ACHN (cell line): ENCODE measurements at places on chromosomes 16 and 17.

GRCh38 chr17:861364-861763, 79.2 kb downstream of the MRM3 start:
- DNase-seq: no peak

DNA sequence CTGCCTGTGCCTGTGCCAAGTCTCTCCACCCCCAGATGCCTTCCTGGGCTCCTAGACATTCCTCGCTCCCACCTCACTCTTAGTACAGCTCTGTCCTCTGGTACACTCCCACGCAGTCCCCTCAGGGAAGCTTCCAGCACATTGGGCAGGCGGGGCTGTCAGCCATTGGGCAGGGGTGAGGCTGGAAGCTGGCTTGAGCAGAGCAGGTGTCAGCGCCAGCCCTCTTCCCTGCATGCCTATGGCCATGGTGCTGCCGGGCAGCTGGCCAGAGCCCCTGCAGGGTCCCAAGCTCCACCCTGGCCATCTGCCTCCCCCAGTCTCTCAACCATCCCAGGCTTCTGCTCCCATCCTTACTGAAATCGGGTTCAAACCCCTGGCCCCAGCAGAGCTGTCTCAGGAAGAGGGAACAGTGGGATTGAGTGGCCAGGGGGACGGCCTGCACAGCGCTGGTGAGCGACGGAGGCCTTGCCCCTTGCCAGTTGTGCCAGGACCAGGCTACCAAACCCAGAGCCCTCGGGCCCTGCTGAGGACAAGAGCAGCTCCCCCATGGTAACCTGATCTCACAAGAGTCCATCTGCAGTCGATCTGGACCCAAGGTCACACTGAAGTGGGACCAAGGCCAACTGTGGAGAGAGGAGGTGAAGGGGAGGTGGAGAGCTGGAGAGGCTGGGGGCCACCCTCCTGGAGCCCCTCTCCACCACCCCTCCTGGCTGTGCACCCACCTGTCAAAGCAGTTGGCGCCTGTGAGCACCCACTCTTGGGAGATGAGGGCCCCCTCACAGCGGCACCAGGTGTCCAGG, 2.4 kb upstream of the B9D1 start:
- no peak for DNase-seq

GRCh38 chr17:79843474-79843815, 4.2 kb upstream of the CBX4 start:
- DNase-seq: no peak

- no peak for DNase-seq
These were observed 15.6 kb downstream of the DCAKD start for GRCh38 chr17:45035848-45036247.

DNA sequence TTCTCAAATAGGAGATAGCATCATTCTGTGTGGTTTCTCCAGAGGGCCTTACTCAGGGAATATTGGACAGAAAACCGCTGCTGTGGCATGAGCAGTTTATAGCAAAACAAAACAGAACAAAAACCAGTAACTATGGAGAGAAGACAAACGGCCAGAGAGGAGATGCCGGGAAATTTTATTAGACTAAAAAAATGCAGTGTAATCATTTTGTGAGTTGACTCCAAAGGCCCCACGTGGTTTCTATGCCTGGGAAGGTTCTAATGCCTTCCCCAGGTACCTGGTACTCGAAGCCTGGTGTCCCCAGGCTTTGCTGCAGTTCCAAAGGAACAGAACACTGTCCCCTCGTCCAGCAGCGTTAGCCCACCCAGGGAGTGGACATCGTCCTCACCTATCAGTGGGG, 12.9 kb upstream of the CACNG5 start:
- DNase-seq: no peak

DNA sequence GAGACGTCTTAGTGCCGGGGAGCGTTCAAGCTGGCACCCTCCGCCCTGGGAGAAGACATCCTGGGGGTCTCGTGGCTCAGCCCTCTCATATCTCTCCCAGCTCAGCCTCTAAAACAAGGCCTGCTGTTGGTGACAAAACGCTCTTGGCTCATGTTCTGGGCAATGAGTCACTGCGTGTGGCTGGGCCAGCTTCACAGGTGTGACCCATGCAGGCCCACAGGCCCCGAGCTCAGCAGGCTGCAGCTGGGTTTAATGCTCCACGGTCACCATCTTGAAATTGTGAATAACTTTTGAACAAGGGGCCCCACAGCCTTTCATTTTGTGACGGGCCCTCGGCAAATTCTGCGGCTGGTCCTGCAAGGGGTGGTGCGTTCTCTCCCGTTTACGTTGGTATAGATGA, 22.4 kb downstream of the GAA start:
- no peak for DNase-seq

DNA sequence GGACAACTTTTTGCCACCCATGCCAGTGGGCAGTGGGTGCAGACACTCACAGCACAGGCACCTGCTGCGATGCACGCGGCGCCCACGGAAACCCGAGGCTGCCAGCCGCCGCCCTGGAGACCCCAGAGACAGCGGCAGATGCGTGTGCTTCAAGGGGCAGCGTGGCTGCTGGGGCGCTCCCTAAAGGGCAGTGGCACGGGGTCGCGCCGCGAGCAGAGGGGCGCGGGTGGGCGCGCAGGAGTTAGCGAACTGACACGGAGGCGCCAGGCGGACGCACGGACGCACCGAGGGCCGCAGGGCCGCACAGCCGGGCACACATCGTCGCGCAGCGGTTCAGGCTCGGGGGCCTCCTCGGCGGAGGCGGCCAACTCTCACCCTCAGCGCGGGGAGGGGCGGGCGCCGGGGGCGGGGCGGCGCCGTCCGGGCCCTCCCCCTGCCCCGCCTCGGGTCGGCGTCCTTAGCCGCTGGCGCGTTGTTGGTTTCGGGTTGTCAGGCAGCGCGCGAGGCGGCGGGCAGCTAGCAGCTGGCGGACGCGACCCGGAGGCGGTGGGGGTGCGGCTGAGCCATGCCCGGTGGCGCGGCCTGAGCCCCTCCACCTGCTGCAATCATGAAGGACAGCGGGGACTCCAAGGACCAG, at the start of gene KIF19:
Gene KIF19 (plus strand): TSS at position 484 of the 637 bp plus-strand sequence. CDS start 124 bp downstream, at position 608.
- peak; percentile 13 for DNase-seq

DNA sequence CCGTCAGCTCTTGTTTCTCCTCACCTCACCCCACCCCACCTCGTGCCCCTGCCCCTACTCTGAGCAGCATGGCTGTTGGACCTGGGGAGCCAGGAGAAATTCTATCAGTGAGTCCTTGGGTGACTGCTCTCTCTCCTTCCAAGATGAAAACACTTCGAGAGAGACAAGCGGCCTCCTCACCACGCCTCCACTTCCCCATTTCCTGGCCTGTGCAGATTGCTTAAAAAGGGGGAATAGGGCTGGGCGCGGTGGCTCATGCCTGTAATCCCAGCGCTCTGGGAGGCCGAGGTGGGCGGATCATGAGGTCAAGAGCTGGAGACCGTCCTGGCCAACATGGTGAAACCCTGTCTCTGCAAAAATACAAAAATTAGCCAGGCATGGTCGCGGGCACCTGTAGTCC, 9.5 kb downstream of the DLX4 start:
- no peak for DNase-seq

DNA sequence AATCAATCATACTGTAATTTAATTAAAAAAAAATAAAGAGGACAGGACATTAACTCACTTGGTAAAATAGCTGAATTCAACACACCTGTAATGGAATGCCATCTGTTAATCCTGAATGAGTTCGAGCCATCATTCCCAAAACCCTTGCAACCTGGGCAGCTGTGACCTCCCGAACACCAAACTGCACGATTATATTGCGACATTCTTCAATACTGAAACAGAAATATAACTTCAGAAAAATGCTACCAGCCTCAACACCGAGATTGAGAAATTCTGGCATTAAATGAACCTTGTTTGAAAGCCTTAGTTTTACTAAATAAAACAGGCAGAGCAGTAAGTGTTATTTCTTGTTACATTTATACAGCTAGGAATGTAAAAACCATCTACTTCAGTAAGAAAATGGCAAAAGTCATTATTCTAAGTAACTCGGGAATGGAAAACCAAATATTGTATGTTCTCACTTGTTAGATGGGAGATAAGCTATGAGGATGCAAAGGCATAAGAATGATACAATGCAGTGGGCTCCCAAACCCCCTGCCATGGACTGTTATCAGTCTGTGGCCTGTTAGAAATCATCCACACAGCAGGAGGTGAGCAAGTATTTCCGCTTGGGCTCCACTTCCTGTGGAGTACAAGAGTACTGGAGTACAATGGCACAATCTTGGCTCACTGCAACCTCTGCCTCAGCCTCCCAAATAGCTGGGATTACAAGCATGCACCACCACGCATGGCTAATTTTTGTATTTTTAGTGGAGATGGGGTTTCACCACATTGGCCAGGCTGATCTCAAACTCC, 46.5 kb downstream of the CNOT1 start:
- DNase-seq: no peak

DNA sequence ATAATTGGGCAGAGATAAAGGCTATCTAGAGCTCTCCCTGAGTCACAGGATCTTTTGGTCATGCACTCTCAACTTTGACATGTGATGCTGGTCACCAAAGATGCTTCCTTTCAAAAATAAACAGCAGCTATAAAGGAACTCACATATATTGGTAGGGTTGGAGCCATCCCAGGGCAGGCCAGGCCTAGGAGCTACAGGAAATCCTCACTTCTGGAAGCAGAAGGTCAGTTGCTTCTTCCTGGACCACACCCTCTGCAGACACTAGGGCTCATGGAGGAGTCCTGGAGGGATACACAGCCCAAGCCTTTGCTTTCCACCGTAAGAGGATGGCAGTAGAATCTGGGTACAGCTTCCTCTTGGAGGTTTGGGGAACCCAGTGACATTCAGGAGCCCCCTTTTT, 24.6 kb downstream of the SOST start:
- DNase-seq: no peak

DNA sequence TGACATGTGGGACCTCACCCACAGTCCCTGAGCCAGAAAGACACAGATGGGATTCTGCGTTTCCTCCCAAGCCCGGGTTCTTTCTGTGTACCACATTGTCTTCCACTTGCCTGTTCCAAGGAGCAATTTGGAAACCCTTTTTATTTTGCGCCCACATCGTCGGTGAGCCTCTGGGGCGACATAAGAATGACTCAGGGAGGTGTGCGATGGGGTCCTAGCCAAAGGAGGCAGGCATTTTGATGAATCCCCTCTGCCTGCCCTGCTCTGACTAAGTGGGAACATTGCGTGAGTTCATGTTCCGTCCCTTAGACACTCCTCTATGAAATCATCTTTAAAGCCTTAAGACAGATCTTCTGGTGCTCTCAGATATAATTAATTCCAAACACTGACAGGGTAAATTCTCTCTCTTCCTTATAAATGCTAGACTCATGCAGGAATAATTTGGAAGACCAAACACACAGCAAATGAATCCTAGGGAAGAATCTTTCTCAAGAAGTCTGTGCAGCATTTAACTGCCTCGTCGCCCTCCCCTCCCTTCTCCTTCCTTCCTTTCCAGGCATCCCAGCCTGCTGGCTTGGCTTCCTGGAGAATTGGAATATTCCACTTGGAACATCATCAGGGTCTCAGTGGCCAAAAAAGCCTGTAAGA, 52.7 kb upstream of the FOXF1 start:
- no peak for DNase-seq

DNA sequence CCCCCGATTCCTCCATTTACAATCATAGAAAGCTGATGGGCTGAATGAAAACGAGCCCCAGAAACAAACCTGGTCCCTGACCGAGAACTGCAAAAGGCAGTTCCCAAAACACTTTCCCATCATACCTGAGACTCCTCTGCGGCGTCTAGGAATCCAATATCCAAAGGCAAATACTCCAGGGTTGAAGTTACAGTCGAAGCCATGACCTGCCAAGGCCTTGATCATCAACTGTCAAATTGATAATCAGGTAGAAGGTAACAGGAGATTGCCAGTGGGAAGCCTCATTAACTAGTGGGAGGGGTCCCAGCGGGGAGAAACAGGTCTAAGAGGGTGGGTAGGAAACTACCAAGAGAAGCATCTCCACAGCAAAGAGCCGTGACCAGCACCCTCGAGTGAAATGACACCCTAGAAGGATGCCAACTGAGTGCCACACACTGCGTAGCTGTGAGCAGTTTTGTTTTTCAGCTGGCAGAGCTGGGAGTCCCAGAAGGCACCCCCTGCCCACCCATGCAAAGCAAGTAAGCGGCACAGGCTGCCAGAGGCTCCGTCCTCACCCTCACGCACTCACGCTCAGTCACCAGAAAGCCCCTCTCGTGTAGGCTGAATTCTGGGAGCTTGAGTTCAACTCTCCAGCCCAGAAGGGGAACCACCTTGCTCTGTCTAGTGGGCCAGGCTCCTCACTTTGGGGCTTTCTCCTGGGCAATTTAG, 146.1 kb downstream of the GAS7 start:
- no peak for DNase-seq

- DNase-seq: no peak
These were observed 14.5 kb upstream of the ADORA2B start for GRCh38 chr17:15930426-15930825.
